Suprapubic skin (tissue), 4 donors: ENCODE measurements at places on chromosomes 6 and 20.

- no peaks in the 10 kb centered on the region for H3K27me3 ChIP-seq
- no peak for DNase-seq
- H3K36me3 ChIP-seq: no peaks in the 10 kb centered on the region
- H3K4me3 ChIP-seq: no peak overlapping the region
- H3K4me1 ChIP-seq: peaks cover 43% of the 10 kb centered on the region
- no peak overlapping the region for H3K27ac ChIP-seq
Measured at GRCh38 chr6:156885562-156885961, 108.4 kb downstream of the ARID1B start.

GRCh38 chr20:52536040-52536439 lies 344.5 kb upstream of the ZFP64 start:
- no peaks in the 10 kb centered on the region for H3K4me1 ChIP-seq
- H3K4me3 ChIP-seq: no peak overlapping the region
- H3K36me3 ChIP-seq: no peaks in the 10 kb centered on the region

GRCh38 chr6:42137194-42137753 lies 5.1 kb downstream of the C6orf132 start:
- H3K27ac ChIP-seq: peak overlapping the region; percentile 79
- H3K4me3 ChIP-seq: no peak overlapping the region
- H3K36me3 ChIP-seq: peaks cover 6% of the 10 kb centered on the region
- no peak for DNase-seq
- H3K4me1 ChIP-seq: peaks cover 62% of the 10 kb centered on the region

DNA sequence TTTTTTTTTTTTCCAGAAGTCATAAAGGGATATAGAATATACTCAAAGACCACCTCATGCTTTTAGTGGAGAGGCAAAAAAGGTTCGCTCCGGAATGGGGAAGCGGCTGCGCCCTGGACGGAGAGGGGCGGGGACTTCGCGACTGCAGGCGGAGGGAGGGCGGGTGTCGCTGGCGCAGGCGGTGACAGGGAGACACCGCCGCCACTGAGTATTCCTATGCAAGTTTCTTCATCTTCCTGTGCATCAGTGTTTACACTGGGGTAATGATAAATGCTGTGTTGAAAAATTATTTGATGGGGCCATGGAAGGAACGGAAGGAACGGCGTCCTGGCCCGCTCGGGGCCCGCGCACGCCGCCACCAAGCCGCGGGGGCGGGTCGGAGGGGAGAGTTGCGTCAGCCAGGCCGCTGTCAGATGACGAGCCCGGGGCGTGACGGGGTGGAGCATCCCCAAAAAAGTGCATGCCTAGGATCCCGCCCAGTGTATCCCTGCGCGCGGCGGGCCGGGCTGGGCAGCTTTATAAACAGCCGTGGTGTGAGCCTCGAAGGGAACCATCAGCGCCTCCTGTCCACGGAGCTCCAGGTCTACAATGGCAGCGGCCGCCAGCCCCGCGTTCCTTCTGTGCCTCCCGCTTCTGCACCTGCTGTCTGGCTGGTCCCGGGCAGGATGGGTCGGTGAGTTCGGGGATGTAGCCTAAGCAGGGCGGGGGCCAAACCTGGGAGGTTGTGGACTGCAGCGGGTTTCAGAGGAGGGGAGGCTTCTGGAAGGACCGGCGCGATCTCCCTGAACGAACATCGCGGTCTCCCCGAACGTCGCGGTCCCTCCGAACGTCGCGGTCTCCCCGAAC lies at the start of gene ULBP1:
Gene ULBP1 (plus strand): TSS at position 482 of the 846 bp plus-strand sequence. CDS start 107 bp downstream, at position 589.
- H3K36me3 ChIP-seq: no peaks in the 10 kb centered on the region
- H3K27me3 ChIP-seq: peaks cover 93% of the 10 kb centered on the region
- H3K27ac ChIP-seq: no peak within 1 kb of the TSS
- peak; percentile 92 for DNase-seq
- peak within 1 kb of the TSS; percentile 54 for H3K4me3 ChIP-seq
- peaks cover 24% of the 10 kb centered on the region for H3K4me1 ChIP-seq

GRCh38 chr6:88890394-88890793 lies 73.0 kb downstream of the RNGTT start:
- no peaks in the 10 kb centered on the region for H3K4me1 ChIP-seq
- no peak for DNase-seq
- no peaks in the 10 kb centered on the region for H3K27me3 ChIP-seq
- H3K4me3 ChIP-seq: no peak overlapping the region
- H3K27ac ChIP-seq: no peak overlapping the region

DNA sequence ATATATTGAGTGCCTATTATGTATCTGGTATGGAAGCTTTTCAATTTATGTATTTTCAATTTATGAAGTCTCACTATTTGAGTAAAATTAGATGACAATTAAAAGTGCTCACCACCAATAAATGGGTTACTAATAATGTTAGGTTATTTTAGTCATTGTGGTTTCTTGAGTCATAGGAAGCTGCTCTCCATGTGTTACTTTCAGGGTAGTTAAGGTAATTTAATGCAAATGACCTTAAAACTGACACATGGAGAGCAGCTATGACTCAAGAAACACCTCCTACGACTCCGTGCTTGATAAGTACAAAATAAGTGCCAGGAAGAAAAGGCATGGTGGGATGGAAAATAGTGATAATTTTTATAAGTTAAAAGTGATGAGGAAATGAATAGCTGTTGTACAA lies 16.5 kb upstream of the TINAG start:
- peaks cover 4% of the 10 kb centered on the region for H3K27me3 ChIP-seq
- H3K4me1 ChIP-seq: no peaks in the 10 kb centered on the region
- H3K4me3 ChIP-seq: no peak overlapping the region
- H3K27ac ChIP-seq: no peak overlapping the region

- no peaks in the 10 kb centered on the region for H3K36me3 ChIP-seq
- no peak overlapping the region for H3K27ac ChIP-seq
- no peak overlapping the region for H3K4me3 ChIP-seq
- peaks cover 14% of the 10 kb centered on the region for H3K4me1 ChIP-seq
- H3K27me3 ChIP-seq: no peaks in the 10 kb centered on the region
- no peak for DNase-seq
Measured at GRCh38 chr6:36999751-37000125, 5.7 kb upstream of the FGD2 start.
